Right renal pelvis (tissue), 4 donors: ENCODE measurements at places on chromosomes 2 and 18.

DNA sequence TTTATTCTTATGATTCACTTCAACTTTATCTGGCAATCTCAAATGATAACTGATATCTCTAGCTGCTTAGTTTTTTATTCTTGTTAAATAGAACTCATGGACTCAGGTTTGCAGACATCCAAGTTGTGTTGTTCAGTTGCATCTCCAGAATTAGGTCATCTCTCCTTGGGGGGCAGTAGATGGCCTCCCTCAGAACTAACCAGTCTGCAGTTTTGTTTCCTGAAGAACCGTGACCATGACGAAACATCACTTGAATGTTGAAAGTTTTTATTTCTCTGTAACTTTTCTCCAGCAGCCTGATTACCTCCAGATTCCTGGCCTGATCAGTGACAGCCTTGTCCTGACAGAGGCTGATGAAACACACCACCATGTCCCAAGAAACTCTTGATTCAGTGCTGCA lies 321.5 kb downstream of the GALNT13 start:
- DNase-seq: no peak

DNA sequence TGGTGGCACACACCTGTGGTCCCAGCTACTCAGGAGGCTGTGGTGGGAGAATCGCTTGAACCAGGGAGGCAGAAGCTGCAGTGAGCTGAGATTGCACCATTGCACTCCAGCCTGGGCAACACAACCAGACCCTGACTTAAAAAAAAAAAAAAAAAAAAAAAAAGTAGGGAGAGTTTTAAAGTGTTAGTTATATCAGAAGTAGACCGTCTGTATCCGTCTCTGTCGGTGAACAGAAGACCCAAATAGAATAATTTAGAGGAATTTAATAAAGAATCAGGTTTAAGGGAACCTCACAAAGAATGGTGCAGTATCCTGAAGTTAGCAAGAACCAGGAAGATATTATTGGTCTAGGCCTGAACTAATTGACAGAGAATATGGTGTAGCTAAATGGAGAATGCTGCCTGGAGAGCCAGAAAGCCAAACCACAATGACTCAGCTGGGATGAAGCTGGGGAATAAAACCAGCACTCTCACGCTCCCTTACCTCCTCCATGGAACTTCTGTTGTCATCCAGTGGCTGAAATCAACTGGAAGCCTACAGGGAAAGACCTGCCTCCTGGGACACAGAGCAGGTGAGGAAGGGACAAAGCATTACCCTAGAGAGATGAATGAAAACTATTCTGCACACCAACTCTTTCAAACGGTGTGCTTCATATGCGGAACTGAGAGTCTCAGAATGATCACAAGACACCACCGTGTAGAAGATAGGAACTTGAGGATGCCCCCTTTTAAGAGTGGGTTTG lies 39.1 kb upstream of the PLEKHM3 start:
- DNase-seq: no peak

DNA sequence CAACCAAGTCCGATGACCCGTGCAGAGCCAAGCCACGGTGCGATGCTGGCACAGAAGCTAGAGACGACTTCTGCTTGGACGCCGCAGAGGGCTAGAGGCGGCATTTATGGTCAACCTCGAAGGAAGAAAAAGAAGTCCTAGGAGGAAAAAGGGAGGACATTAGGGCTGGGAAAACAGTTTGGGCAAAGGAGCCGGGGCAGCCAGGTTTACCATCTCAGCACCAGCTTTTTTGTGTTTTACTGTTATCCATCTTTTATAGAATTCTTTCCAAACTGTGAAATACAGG lies 643 bp upstream of the DTNB start:
- no peak for DNase-seq

DNA sequence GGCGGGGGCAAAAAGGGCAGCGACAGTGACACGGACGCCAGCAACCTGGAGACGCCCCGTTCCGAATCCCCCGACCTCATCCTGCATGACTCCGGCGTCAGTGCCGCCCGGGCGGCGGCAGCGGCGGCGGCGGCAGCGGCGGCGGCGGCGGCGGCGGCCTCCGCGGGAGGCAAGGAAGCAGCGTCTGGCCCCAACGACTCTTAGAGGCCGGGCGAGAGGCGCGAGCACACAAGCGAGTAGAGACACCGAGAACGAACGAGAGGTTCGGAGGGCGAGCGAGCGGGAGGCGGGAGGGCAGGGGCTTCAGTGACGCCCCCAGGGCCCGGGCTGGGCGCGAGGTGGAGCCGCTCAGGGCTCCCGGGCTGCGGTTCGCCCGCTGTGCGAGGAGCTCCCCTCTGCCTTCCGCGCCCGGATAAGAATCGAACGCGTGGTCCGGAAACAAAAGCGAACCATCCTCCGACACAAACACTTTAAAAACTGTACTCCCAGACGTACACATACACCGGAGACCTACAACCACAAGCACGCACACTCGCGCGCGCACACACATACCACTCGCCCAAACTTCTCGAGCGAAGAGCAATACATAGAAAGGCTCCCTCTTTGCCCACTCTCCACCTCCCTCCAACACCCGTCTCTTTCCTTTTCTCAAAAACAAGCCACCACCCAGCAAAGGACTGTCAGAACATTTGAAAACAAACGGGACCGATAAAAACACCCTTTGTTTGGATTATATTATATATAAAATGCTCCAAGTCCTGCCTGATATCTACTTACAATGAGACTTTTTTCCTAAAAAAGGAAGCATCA lies 2.8 kb downstream of the SP9 start:
- DNase-seq: no peak

DNA sequence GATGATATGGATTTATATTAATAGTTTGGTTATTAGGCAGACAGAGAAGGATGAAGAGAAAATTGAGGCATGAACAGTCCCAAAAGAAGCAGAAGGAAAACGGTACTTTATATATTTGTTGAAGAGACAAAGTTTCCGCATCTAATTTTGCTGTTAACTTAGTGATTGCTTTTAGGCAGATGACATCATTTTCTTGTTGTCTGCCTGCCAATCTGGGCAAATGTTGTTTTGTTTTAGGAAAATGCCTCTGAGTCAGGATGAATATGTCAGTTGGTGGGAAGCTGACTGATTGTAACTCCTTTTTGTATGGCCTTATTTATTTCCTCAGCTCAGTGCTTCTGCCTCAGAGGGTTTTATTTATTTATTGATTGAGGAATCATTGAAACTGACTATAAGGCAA lies 52.5 kb upstream of the CAVIN2 start:
- DNase-seq: no peak

GRCh38 chr2:144519934-144520731 lies at the start of gene ZEB2:
ZEB2 (minus strand) TSS chr2:144520119; CDS start chr2:144517350, 2,769 bp downstream.
- no peak for DNase-seq

DNA sequence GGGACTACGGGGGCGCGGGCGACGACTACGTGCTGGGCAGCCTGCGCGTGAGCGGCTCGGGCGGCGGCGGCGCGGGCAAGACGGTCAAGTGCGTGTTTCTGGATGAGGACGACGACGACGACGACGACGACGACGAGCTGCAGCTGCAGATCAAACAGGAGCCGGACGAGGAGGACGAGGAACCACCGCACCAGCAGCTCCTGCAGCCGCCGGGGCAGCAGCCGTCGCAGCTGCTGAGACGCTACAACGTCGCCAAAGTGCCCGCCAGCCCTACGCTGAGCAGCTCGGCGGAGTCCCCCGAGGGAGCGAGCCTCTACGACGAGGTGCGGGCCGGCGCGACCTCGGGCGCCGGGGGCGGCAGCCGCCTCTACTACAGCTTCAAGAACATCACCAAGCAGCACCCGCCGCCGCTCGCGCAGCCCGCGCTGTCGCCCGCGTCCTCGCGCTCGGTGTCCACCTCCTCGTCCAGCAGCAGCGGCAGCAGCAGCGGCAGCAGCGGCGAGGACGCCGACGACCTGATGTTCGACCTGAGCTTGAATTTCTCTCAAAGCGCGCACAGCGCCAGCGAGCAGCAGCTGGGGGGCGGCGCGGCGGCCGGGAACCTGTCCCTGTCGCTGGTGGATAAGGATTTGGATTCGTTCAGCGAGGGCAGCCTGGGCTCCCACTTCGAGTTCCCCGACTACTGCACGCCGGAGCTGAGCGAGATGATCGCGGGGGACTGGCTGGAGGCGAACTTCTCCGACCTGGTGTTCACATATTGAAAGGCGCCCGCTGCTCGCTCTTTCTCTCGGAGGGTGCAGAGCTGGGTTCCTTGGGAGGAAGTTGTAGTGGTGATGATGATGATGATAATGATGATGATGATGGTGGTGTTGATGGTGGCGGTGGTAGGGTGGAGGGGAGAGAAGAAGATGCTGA lies 1.4 kb downstream of the SOX11 start:
- no peak for DNase-seq

- DNase-seq: no peak
Observed at GRCh38 chr2:20596973-20597859, 53.7 kb downstream of the HS1BP3 start.

- peak; percentile 61 for DNase-seq
Observed at GRCh38 chr2:17830053-17831034, 14.1 kb downstream of the MSGN1 start.

GRCh38 chr2:12504443-12504842 lies 212.3 kb upstream of the TRIB2 start:
- DNase-seq: no peak

- no peak for DNase-seq
Observed at GRCh38 chr2:56361844-56362243, 178.1 kb downstream of the CCDC85A start.

DNA sequence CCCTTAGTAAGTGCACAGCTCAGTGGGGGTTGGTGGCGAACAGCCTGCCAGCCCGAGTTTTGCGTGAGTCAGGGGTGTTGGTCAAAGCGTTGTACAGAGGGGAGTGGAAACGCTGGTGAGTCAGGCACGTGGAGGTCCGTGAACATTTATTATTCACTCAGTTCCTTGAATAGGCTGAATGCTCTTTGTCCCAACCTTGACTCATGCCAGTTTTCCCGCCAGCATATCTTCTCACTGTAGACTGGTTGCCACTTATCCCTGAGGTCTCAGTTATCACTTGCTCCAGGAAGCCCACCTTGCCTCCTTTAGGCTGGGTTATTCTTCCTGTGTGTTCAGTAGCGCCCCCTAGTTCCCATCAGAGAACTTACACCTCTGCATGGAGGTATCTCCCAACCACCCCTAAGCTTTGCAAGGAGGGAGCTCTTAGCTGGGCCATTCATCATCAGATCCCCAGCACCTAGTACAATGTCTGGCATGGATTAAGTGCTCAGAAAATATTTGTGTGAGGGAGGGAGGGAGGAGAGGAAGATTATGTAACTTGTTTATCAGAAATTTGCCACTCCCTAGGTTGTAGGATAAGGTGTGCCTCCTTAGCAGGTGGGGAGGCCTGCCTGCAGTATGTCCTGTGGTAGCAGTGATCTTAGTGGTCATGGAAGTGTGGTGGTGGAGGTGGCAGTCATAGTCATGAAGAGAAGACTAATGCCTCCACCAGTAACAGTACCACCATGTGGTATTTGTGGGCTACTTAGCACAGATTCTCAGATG lies 72.1 kb downstream of the CABLES1 start:
- no peak for DNase-seq

DNA sequence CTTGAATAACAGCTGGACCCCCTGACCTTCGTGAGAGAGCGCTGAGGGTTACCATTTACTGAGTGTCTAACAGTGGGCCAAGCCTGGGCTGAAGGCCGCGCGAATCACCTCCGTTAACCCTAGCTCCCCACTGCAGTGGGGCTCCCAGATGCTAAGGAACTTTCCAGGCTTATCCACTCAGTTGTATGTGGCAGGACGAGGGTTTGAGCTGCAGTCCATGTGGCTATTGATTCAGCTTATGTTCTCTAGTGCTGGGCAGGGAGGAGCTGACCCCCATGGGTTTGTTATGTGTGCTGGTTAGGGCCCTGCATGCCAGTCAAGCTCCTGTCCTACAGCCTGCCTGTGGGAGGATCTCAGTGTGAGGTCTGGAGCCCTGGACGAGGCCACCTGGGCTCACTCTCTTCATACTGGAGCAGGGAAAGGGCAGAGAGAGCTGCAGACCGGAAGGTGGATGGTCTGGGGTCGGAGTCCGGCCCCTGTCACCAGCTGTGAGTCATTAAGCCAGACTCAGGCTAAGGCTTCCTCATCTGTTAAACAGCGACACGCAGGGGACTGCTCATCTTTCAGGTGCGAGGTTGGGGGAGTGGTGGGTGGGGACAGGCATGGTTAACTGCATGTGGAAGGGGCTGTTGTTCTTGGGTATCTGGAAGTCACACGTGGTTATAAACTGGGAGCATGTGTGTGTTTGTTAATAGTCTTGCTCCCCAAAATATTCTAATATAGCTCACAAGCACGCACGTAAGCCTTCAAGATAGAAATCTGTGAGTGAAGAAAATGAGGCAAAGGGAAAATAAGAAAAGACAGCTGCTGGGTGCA lies 6.6 kb downstream of the PSD4 start:
- DNase-seq: no peak

DNA sequence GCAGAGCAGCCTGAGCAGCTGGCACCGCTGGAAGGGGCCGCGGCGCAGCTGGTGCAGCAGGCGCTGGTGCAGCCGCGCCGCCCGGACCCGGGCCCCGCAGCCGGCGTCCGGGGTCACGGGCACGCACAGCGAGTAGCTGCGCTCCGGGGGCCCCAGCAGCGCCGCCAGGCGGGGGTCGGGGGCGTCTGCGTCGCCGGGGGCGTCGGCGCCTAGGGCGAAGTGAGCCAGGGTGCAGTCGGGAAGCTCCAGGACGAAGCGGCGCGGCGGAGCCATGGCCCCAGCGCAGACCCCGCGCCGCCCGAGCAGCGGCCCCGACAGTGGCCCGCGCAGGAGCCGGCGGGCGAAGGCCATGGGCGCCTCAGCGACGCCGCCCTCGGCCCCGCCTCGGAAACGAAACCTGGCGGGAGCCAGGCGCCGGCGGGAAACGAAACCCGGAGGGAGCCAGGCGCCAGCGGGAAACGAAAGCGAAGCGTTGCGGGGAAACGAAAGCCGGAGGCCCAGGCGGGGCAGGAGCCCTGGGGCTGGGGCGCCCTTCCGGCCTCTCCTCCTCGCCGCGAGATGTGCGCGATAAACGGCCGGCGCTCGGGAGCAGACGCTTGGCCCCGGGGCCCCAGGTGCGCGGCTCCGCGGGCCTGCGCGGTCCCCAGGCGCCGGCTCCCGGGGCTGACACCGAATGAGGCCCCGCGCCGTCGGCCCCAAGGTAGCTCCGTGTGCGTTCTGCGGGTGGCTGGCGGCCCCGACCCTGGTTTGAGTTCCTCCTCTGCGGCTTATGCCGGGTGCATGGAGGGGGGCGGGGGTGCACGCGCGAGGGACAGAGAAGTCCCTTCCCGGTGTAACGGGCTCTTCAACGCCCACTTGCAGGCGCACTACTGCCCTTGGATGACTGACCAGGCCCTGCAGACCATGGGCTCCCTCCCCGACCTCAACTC lies at the start of gene CMPK2:
Gene CMPK2, minus strand, starts transcription at position 562 of the 929 bp plus-strand sequence. Its CDS starts 211 bp downstream, at position 351.
- DNase-seq: no peak

DNA sequence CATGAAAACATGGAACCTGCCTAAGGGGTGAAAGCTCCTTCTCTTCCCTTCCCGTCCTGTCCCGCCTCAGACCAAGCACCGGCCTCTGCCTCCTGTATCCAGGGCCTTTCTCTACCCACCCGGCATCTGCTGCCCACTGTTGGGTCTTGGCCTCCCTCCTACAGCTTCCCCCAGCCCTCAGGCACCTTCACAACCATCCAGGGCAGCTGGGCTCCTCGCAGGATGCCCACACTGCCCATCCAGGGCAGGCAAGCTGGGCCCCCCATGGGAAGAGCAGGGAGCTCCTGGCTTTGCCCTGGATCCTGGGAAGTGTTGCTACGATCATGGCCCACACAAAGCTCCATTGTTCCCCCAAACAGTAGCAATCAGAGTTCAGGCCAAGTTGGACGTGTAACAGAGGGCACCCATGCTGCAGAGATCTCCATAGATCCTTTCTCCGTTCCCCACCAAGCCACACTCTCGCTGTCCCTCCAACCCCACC lies 206.6 kb downstream of the NDUFA10 start:
- DNase-seq: no peak

- no peak for DNase-seq
Observed at GRCh38 chr2:74548285-74548899, 5.3 kb downstream of the LOXL3 start.
